MG63 (cell line): ENCODE measurements at places on chromosomes 1 and 21.

DNA sequence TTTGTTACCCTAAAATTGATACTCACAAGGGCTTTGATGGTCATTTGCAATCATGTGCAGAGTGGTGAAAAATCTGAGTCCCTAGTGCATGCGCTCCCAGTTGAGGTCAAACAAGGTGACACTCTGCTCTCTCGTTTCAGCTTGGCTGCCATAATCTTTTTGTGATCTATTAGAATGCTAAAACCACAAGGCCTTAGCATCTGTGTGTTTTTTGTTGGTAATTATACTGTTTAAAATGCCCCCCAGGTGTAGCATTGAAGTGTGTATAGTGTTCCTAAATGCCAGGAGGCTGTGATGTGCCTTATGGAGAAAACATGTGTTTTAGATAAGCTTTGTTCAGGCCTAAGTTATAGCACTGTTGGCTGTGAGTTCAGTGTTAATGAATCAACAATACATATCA lies 89.3 kb downstream of the PLD5 start:
- no peak for DNase-seq

DNA sequence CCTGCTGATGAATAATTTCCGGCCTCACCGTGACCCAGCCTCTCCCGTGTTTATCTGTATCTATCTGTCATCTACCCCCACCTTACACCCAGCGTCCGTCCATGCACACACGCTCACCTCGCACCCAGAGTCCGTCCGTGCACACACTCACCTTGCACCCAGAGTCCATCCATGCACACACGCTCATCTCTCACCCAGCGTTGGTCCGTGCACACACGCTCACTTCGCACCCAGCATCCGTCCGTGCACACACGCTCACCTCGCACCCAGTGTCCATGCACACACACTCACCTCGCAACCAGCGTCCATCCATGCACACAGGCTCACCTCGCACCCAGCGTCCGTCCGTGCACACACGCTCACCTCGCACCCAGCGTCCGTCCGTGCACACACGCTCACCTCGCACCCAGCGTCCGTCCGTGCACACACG lies 25.0 kb upstream of the COL18A1 start:
- no peak for DNase-seq

GRCh38 chr1:155001425-155001674 lies 1.3 kb upstream of the ZBTB7B start:
- DNase-seq, result no peak

DNA sequence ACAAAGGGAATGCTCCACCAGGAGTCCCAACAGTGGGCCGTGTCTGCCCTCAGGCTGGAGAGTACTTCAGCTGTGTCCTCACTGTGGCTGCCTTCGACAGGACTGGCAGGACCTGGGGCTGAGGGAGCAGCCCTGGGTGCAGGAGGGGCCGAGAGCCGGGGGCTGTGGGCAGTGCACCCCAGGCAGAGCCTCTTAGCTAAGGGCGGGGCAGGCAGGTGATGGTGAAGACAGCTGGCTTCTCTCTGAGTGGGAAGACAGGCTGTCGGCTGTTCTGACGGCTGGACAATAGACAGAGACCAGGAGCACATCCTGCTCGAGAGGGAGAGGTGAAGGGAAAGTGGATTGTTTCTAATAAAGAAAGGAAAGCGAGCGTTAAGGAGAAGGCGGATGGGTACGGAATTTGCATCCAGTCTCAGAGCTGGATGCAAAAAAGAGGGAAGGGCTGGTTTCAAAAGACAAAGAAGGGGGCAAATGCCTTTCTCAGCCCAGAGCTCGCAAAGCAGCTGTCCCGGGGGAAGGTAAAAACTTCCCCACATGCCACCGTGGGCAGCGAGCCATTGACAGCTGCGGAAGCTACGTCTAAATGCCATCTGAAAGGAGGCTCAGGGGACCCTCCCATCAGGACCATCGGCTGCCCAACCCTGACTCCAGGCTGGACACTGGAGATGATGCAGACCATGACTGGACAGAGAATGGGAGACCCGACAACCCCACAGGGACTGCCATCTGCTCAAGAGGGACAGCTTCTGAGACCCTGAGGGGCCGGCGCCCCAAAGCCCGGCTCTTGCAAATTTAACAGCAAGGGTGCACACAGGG lies 92.0 kb downstream of the STUM start:
- DNase-seq, result no peak
